ENCODE measurements at places on chromosomes 6 and 20. TPM values are rescaled to one million over a fixed set of nuclear protein-coding genes. Genes with fewer than 3 reads are reported as not detected.

DNA sequence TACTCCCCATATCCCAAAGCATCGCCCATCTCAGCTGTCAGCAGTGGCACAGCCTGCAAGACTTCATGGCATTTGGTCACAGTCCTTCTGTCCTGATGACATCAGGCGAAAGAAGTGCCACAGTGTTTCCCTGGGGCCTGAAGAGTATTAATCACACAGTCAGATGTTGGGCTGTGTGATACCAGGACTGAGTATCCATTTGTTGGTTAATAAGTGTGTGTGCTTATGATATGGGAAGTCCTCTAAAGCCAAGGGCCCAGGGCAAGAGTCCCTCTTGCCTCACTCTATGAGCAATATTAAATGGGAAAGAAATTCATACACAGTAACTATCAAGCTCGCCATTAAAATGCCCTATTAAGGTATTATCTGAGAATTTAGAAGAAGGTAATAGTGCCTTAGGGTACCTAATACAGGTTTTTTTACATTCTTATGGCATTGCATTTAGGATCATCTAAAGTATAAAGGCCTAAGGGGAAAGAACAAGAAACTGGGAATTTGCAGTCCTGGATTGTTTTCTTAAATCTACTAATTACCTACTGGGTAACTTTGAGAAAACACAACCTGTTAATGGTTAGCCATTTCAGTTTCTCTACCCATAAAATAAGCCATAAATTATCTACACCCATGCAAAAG, 204.1 kb upstream of the PREP start:
- DNase-seq = peak; percentile 71

GRCh38 chr6:90148867-90149266, 147.8 kb downstream of the BACH2 start:
- DNase-seq = no peak

DNA sequence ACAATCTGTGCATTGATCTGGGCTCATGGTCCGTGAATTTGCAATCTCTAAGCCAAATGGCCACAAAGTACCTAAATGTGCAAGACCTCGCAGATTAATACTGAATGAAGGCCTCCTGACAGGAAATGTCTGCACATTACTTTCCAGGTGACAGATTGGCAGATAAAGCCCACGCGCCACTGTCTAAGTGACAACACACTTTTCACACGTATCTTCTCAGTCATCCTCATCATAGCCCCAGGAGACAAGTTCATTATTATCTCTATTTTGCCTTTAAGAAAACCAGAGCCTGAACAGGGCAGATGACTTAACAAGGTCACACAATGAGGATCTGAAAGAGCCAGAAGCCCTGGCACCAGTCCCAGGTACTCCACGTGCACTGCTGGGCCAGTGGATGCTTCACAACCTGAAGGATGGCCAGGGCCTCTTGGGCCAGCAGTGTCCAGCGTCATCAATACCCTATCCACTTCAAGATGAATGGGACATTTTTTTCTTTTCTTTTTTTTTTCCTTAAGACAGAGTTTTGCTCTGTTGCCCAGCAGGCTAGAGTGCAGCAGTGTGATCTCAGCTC, 266.3 kb downstream of the PTPRT start:
- no peak for DNase-seq

DNA sequence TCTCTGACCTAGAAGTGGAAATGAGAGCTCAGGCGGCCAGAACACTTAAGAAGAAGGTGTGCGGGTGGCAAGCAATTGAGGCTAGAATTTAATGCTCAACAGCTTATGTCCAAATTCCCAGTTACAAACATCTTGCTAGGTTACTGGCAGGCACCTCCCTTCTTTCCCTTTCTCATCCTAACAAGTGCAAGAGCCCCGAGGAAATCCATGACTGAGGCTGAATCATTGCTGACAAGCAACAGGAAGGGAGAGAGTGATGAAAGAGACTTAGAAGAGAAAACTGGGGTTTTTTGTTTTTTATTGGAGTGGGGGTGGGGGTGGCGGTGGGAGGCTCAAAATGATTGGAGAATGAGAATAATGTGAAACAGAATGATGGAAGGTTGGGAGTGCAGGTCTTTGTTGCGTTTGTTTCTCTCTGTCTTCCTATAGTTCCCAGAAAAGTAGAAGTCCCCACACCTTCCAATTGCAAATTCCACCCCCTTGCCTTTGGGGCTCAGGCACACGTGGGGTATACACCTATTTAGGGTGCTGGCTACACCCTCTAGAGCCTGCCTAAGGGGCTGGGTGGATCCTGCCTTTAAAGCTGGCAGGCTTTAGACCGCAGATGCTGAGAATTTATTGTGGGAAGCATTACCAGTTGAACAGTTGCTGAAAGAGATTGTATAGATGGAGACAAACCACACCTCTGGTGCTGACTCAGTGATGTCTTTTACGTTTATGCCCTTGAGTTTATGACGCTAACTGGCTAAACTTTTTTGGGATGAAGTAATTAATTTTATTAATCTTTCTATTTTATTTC, 1.4 kb downstream of the FAM83B start:
- peak; percentile 50 for DNase-seq

DNA sequence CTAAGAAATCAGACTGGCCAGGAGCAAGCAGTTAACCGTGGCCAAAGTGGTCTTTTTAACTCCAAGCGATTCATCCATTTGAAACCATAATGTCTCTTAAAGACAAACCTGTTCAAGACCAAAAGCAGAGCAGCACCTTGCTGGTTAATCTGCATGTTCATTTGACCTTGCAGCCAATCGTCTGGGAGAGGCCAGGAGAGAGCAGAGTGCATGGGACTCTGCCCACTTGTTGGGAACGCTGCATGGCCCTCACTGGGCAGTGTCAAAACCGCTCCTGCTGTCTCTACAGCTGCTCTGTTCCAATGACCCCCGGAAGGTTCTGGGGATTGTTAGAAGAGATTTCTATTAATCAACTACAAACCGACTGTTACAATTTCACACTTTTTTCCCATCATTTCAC, 79.6 kb downstream of the OLIG3 start:
- DNase-seq = no peak

BMP2 gene
- total RNA-seq = 54.9 TPM

SLC32A1 gene
- total RNA-seq = not detected
